ENCODE measurements at places on chromosomes 6 and 20.

DNA sequence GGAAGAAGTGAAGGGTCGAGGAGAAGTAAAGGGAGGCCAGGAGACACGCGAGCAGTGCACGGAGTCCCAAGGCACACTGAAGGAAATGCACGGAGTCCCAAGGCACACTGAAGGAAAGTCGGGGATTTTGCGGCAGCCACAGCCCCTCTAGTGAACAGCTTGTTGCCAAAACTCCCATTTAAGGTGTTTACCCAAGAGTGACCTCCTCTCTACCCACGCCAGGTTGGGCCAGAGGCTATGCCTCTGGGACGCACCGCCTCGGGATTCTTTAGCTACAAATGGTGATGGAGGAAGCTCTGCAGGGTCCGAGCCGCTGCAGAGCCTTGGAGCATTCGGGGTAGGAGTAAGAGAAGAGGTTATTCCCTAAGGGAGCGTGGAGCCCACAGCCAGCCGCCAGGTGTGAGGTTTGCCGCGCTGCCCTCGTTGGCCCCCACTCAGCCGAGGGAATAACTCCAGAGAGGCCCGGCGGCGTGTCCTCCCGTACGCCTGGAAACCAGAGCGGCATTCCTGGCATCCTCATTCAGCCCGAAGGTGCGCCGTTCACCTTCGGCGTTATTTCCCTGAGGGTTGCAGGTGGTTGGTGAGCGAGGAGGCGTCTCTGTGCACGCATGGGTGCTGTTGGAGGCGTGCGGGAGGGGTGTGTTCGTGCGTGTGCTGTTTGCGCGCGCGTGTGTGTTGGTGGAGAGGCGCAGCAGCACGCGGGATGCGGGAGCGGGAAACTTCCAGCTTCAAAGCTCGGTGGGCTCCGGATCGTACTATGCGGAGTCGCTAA, 3.4 kb upstream of the MAFB start:
- DNase-seq: peak; percentile 59

GRCh38 chr6:97775012-97775411, 492.0 kb upstream of the MMS22L start:
- DNase-seq: no peak

DNA sequence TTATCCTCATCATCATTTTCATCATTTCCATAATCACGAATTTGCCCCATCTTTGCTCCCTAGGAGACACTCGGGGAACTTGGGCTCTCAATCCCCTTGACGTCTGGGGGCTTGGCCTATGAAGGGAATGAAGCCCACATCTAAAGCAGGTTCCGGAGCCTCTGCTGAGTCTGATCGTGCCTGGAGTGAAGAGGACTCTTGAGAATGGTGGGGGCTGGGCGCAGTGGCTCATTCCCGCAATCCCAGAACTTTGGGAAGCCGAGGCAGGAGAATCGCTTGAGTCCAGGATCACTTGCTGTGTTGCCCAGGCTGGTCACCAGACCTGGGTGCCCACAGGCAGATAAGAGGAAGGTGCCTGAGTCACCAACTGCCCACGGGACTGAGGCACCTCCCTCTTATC, 114.5 kb downstream of the SYCP2 start:
- DNase-seq: no peak

DNA sequence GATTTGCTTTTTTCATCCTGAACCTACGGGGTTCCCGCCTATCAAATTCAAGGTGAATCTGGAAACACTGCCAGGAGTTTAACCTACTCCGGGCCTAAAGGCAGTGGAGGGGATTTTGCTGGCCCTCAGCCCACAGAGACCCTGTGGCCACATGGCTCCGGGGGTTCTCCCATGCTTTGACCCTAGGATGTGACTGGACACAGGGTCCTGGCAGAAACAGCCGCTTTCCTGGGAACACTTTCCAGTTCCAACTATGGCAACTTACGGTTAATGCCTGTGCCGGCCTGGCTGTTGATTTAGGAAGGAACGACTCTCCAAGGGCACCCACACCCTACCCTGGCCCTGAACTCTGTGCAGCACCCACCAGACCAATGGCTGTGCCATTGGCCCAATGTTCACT, 141.7 kb upstream of the RPS6KA2 start:
- DNase-seq: no peak

DNA sequence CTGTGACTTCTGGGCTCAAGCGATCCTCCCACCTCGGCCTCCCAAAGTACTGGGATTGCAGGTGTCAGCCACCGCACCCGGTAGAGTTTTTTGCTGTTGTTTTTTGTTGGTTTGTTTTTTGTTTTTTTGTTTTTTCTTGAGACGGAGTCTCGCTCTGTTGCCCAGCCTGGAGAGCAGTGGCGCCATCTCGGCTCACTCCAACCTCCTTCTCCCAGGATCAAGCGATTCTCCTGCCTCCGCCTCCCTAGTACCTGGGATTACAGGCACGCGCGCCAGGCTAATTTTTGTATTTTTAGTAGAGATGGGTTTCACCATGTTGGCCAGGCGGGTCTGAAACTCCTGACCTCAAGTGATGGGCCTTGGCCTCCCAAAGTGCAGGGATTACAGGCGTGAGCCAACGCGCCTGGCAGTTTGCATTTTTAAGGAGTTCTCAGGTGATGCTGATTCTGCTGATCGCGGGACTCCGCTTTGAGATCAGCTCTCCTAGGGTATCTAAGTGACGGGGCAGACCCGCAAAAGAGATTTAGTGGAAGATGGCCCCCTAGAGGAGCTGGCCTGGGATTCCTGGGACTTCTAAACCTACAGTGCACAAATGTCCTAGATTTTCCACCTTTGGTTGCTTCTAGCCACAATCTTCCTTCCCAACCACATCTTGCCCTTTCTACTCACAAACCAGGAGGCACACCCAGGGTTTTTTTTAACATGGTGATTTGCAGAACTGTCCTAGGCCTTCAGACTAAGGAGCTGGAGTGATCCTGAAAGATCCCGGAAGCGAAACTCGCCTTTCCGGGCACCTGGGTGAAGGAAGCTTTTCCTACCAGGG, 45.2 kb downstream of the DPPA5 start:
- DNase-seq: no peak

DNA sequence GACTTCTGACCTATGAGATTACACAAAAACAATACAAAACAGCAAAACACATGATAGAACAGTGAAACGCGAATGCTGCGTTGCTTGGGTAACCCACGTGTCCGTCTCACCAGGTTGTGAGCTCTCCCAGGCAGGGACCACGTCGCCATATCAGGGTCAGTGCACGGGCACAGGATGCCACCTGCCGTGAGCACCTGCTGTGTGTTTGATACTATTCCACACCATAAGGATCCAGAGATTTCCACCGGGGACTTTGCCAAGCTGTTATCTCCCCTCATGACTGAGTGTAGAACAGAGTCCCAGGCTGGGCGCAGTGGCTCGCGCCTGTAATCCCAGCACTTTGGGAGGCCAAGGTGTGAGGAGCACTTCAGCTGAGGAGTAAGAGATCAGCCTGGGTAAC, 288.0 kb downstream of the BMP7 start:
- no peak for DNase-seq

- DNase-seq: no peak
Observed at GRCh38 chr6:118876814-118877213, 17.1 kb upstream of the ASF1A start.
